ENCODE measurements at places on chromosomes 7 and 10. TPM values are rescaled to one million over a fixed set of nuclear protein-coding genes. Genes with fewer than 3 reads are reported as not detected.

Gene CDK1
- 118 TPM for total RNA-seq

Gene UCMA
- total RNA-seq = not detected

Gene XPNPEP1
- total RNA-seq = 76.9 TPM

Gene PGAM2
- 0.89 TPM for total RNA-seq

Gene ABHD11
- total RNA-seq = 15.5 TPM

Gene ARHGEF5
- total RNA-seq = 11.9 TPM

Gene KIAA1549
- 0.45 TPM for total RNA-seq

Gene APBB1IP
- total RNA-seq = 66.2 TPM

Gene TBX20
- total RNA-seq = 0.25 TPM

Gene OR2A12
- total RNA-seq = not detected

Gene TSPAN33
- 3.0 TPM for total RNA-seq

Gene LEP
- total RNA-seq = not detected

Gene LRIT1
- total RNA-seq = not detected

Gene HOXA5
- total RNA-seq = not detected

Gene SMKR1
- total RNA-seq = 7.6 TPM

Gene NUTM2A
- 0.50 TPM for total RNA-seq

Gene MRPS17
- total RNA-seq = 16.4 TPM

Gene CRTAC1
- not detected for total RNA-seq

Gene CDC14C
- total RNA-seq = not detected

Gene CPN1
- total RNA-seq = not detected

Gene GATA3
- total RNA-seq = 163 TPM

Gene IFIT1
- total RNA-seq = 3.5 TPM

Gene LIPN
- not detected for total RNA-seq

Gene ADAM8
- total RNA-seq = 157 TPM

Gene SFXN2
- 28.6 TPM for total RNA-seq

Gene CLDN12
- total RNA-seq = 2.5 TPM

Gene AZGP1
- total RNA-seq = not detected

Gene SPAM1
- total RNA-seq = not detected

Gene PWWP2B
- 5.4 TPM for total RNA-seq

Gene TAS2R4
- total RNA-seq = 1.1 TPM

Gene OPN1SW
- not detected for total RNA-seq

Gene OR2A42
- total RNA-seq = not detected

Gene SLC39A12
- total RNA-seq = not detected

Gene PKD2L1
- 0.14 TPM for total RNA-seq

Gene COA1
- 53.5 TPM for total RNA-seq

Gene SFTPA1
- total RNA-seq = not detected

Gene AKR1E2
- total RNA-seq = 10.7 TPM

Gene CPA2
- total RNA-seq = not detected

Gene SLC29A3
- 4.5 TPM for total RNA-seq

Gene SLC26A3
- total RNA-seq = not detected

Gene ASB10
- not detected for total RNA-seq

Gene CHN2
- 3.4 TPM for total RNA-seq

Gene TSPAN15
- 1.0 TPM for total RNA-seq

Gene HGF
- not detected for total RNA-seq

Gene NEBL
- not detected for total RNA-seq

Gene ATG9B
- 9.6 TPM for total RNA-seq

Gene HYAL4
- not detected for total RNA-seq

Gene NCF1
- total RNA-seq = 2.2 TPM

Gene INPP5A
- 11.6 TPM for total RNA-seq

Gene CRHR2
- total RNA-seq = not detected

Gene MRC1
- not detected for total RNA-seq

Gene CLCN1
- total RNA-seq = not detected

Gene PNLIPRP3
- not detected for total RNA-seq

Gene FKBP6
- not detected for total RNA-seq

Gene BLVRA
- total RNA-seq = 28.6 TPM
